Tongue (tissue), 3 donors: ENCODE measurements at places on chromosomes 3 and 15. TPM values are rescaled to one million over a fixed set of nuclear protein-coding genes. Genes with fewer than 3 reads are reported as not detected.

The ALS2CL gene
- 39.8 TPM for total RNA-seq

The ECE2 gene
- not detected for total RNA-seq

The HEMK1 gene
- 12.4 TPM for total RNA-seq

The MKRN3 gene
- total RNA-seq: 2.7 TPM

The WNT7A gene
- total RNA-seq: 0.10 TPM

The GOLGA8N gene
- total RNA-seq: 12.8 TPM

The DPPA4 gene
- total RNA-seq: 1.7 TPM

The SLC6A20 gene
- 1.2 TPM for total RNA-seq

The APH1B gene
- 12.7 TPM for total RNA-seq

The UROC1 gene
- total RNA-seq: not detected

The CLDN16 gene
- not detected for total RNA-seq

The GOLGA6L10 gene
- 4.1 TPM for total RNA-seq

The RYR3 gene
- 98.0 TPM for total RNA-seq

The RETNLB gene
- total RNA-seq: not detected

The GOLGA8R gene
- total RNA-seq: 8.5 TPM

The RPL39L gene
- total RNA-seq: 3.0 TPM

The CLSTN2 gene
- 20.1 TPM for total RNA-seq

- no peak for DNase-seq
These were observed 75.9 kb downstream of the TNIK start for GRCh38 chr3:171384101-171384891.

DNA sequence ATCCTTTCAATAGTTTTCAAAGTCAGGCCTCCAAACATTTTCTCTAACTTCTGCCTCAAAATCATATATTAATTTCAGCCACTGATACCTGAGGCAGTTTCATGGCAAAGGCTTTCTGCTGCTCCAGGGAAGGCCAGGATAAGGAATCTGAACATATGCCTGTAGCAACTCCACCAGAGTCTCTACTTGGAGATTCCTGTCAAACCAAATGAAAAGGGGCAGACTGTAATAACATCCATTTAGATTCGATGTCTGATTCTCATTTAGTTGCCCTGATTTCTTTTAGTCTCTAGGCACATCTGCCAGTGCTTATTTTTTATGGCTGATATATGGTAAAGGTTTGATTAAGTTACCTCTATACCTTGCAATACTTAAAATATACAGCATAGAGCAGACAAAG, 109.6 kb upstream of the ZNF385D start:
- no peak for DNase-seq

DNA sequence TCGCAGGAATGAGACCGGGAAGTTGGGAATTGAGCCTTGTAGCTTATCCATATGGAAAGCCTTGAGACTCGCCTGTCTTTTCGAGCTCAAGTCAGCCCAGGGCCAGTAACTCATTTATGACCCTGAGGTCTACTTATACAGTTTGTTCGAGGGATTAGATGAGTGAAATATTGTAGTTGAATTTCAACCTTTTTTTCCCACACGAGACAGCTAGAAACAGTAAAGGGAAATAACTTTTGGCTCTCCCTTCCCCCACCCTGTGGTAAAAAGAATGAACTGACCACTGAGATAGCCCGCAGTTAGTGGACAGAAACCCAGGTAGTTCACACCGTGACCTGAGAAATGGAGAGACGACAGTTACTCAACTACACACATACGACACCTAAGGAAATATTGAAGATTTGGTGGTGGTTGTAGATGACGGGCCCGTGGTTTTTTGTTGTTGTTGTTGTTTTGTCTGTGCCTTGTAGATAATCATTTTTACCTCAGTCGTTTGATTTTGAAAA, 841 bp downstream of the EIF3J start:
- no peak for DNase-seq

DNA sequence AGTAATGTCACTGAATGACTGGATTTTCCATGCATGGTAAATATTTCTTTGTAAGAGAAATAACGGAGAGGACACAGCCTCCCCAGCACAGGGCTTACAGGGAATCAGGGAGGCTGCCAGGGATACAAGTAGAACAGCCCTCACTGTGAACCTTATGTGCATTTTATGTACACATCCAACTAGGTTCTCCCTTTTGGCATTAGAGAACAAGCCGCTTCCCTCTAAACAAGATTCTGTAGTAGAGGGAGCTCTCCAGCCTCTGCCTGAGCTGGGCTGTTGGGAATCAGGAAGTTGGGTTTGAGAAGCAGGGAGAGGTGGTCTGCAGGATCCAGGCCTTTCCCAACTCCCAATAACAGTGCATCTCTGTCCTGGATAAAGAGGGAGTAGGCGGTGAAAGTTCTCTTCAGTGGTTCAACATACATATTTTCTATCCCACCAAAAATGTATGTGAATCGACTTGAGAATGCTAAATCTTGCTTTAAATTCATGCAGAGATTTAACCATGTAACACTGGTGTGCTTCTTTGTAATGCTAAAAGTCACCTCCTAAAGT, 83.7 kb downstream of the ARNT2 start:
- DNase-seq: no peak

- no peak for DNase-seq
These were observed 32.5 kb downstream of the KLHL25 start for GRCh38 chr15:85762039-85762755.

DNA sequence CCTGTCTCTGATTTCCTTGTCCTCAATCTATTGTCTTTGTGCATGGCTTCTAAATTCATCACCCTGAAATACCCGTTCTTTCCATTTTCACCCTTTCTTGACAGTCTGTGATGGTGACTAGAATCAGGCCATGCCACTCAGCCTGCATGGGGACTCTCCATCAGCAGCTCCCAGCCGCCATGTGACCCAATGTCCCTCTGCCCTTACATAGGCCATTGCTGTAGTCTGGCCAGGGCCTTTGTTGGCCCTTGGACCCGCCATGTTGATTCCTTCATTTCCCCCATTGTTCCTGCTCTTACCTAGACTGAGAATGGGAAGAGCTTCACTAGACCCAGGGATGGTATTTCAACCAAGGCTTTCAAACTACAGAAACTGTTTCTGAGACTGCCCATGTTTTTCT, 45.8 kb downstream of the SPSB4 start:
- no peak for DNase-seq

- DNase-seq: no peak
These were observed 239.6 kb downstream of the GBE1 start for GRCh38 chr3:81521855-81522254.

GRCh38 chr3:42871592-42872196, 4.0 kb downstream of the CYP8B1 start:
- peak; percentile 81 for DNase-seq

GRCh38 chr3:34856081-34856947, 783.0 kb upstream of the ARPP21 start:
- peak; percentile 77 for DNase-seq

DNA sequence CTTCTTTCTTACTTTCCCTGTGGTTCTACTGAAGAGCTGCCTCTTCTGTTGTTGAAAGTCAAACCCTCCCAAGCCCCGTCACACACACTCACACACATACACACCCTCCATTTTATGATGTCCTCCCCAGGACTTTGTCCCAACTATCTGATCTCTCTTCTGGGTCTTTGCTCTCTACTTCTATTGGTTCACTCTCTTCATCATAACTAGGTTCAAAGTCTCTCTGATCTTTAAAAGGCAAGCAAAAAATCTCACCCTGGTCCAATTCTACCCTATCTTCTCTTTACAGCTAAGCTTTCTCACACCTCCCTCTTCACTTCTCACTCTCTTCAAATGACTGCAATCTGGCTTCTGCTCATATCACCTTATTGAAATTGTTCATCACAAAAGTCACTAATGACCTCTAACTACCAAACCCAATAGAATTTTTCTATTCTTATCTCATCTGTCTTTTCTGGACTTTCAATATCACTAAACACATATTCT, 34.8 kb downstream of the LRRFIP2 start:
- no peak for DNase-seq

DNA sequence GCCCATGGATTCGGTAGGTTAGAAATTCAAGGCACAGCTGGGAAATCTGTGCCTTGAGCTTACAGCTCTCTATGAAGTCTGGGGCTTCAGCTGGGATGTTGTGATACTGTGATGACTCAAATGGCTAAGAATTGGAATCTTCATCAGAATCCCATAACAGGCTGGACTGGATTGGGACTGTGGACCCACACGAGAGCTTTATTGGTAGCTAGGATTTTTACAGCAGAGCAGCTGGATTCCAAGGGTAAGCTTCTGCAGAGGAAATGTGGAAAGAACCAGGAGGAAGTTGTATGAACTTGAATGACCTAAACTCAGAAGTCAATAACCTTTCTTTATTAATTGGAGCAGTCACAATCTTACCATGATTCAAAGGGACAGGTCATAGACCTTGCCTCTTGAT, 1187.1 kb downstream of the ROBO1 start:
- DNase-seq: peak; percentile 20

DNA sequence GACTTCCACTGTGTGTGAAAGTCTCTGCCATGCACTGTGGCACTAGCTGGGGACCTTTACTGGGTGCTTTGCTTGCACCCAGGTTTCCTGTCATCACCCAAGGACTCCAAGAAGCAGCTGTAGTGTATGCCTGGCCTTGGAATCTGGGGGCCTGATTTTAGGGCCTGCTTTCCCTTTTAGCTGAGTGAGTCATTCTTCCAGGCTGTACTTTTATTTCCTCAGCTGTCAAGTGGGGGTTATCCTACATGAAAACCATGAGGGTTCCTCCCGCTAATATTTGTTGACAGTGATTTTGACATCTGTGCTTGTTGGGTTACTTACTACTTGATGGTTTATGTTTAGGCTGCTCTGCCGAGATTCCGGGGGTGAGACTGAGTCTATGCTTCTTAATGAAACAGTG, 18.5 kb downstream of the GORASP1 start:
- peak; percentile 19 for DNase-seq

DNA sequence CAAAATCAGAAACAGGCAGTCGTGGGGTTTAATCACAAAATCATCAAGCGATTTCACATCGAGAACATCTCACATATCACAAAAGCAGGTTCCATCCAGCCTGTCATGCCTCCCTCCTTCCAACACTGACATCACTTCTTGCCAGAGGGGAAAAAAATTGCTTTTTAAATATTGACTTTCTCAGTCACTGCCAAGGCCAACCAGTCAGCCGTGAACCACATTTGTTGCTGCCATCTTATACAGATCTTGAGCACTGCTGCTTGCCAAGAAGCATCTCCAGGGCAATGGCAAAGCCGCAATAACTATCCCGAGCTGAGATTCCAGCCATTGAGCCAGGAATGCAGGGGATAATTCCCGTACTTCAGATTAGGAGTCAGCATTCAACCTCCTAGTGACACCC, 174.6 kb downstream of the ANXA2 start:
- DNase-seq: peak; percentile 65

- DNase-seq: no peak
These were observed 51.5 kb downstream of the RPN1 start for GRCh38 chr3:128598884-128599664.

DNA sequence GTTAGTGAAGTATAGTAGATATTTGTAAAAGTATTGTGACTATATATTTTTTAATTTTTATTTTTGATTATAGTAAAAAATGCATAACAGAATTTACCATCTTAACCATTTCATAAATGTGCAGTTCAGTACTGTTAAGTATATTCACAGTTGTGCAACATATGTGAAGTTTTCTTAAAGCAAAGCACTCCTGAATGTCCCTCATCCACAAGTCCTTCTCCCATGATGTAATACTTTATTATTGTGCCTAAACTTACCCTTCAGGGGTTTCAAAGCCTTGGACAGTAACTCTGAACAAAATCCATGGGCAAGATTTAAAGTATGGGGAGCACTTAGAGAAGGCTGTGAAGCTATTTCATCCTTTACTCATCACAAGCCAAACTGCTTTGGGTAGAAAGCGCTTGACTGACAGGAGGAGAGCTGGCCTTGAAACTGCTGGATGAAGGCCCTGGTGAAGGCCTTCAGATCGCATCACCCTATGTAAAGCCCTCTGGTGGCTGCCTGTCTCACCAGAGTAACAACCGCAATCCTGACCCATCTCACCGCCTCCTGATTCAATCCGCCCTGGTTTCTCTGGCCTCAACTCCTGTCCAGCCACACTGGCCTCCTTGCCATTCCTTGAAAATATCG, 28.0 kb downstream of the LSM3 start:
- no peak for DNase-seq

- DNase-seq: no peak
These were observed 23.6 kb downstream of the ZBTB38 start for GRCh38 chr3:141391991-141392316.

DNA sequence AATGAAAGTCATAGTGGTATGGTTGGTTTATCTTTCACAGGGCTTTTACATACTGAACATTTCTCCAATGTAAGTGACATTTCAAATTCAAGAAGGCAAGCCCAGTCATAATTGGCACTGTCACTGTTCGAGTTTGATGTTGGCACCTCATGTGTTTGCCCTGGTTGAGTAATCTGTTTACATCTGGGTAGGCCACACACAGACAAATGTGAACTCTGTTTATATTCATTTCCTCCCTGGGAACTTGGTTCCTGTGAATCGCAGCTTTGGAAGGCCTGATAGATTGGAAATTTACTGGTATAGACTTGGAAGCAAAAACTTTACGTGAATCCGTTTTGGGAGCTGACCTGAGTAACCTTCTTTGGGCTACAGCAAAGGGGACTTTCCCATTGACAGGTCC, 395.2 kb upstream of the AZI2 start:
- DNase-seq: no peak

DNA sequence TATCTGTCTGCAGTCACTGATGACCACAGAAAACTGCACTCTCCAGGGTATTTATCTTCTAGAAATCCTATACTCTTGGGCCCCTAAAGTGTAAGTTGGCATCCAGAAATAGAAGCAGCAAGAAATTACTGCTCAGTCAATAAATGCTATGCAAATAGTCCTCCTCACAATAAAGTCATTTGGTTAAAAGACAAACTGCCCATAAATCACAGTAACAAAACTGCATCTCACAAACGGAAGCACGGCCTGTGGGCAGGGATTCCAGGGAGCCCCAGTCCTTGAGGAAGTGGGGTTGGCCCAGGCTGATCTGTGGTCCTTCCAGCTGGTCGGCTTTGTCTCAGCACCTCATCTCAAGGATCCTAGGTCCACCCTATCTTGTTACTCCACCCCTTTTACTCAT, 29.7 kb upstream of the SPATA12 start:
- no peak for DNase-seq

DNA sequence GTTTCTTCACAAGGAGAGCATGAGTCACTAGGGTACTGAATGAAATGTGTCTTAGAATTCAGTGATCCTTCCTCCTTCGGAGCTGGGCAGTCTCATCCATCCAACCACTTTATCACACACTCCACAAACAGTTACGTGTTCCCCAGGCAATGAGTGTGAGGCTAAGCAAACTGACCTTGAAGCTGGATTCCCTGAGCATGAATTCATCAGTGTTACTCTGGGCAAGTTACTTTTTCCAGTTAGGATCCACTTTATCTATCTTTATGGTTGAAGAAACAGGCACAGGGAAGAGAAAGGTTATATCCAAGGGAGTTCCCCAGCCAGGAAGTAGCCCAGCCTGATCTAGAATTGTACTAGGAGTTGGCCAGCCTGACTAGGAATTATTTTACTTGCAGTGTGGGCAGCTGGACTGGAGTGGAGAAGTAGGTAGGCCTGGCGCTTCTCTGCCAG, 17.1 kb upstream of the GCNT3 start:
- DNase-seq: no peak

- DNase-seq: no peak
These were observed 856 bp downstream of the NPAP1 start for GRCh38 chr15:24676431-24676830.

GRCh38 chr15:38516626-38517025, 48.0 kb downstream of the RASGRP1 start:
- DNase-seq: no peak
